Endothelial cell of coronary artery (primary cell): ENCODE measurements at places on chromosomes 2 and 18. TPM values are rescaled to one million over a fixed set of nuclear protein-coding genes. Genes with fewer than 3 reads are reported as not detected.

RFTN2 gene
- total RNA-seq: 3.8 and 5.1 TPM in 2 replicates

CHRND gene
- not detected in 2 replicates for total RNA-seq

SIX2 gene
- under 0.01 and 4.4 TPM in 2 replicates for total RNA-seq

ALPI gene
- total RNA-seq: not detected in 2 replicates

TCF23 gene
- total RNA-seq: not detected in 2 replicates

ABCG5 gene
- not detected in 2 replicates for total RNA-seq

FRZB gene
- total RNA-seq: not detected in 2 replicates

C2orf81 gene
- 0.09 and 0.19 TPM in 2 replicates for total RNA-seq

PPM1B gene
- total RNA-seq: 19.7 and 22.0 TPM in 2 replicates

ZSWIM2 gene
- total RNA-seq: not detected in 2 replicates

GKN1 gene
- total RNA-seq: not detected in 2 replicates

HOXD12 gene
- not detected in 2 replicates for total RNA-seq

SLC16A14 gene
- total RNA-seq: 0.09 and 0.18 TPM in 2 replicates

DTNA gene
- total RNA-seq: 1.5 and 2.1 TPM in 2 replicates

RBM44 gene
- total RNA-seq: 0.47 and 0.81 TPM in 2 replicates

ASB18 gene
- not detected in 2 replicates for total RNA-seq

PLB1 gene
- total RNA-seq: 0.36 and 0.38 TPM in 2 replicates

POTEE gene
- 0.09 and 0.19 TPM in 2 replicates for total RNA-seq

KIF5C gene
- total RNA-seq: 0.09 TPM in 2 replicates

DNMT3A gene
- total RNA-seq: 33.5 and 41.2 TPM in 2 replicates

SATB2 gene
- total RNA-seq: 2.2 and 3.6 TPM in 2 replicates

SP100 gene
- 103 and 143 TPM in 2 replicates for total RNA-seq

COL3A1 gene
- 0.99 and 245 TPM in 2 replicates for total RNA-seq

CNTNAP5 gene
- 0.09 TPM in 1 of 2 replicates, not detected in the other for total RNA-seq

HOXD9 gene
- 0.09 and 0.75 TPM in 2 replicates for total RNA-seq

LYPD1 gene
- 45.7 and 104 TPM in 2 replicates for total RNA-seq

KATNAL2 gene
- total RNA-seq: 0.38 and 0.72 TPM in 2 replicates

GDF7 gene
- total RNA-seq: 1.5 and 3.6 TPM in 2 replicates

CTLA4 gene
- not detected in 2 replicates for total RNA-seq

DSG2 gene
- total RNA-seq: under 0.01 TPM in 2 replicates

TBR1 gene
- under 0.01 TPM in 2 replicates for total RNA-seq

NFATC1 gene
- 3.0 and 3.4 TPM in 2 replicates for total RNA-seq

PSMD1 gene
- total RNA-seq: 157 and 184 TPM in 2 replicates

CCDC148 gene
- total RNA-seq: 0.09 and 0.18 TPM in 2 replicates

GRP gene
- not detected in 2 replicates for total RNA-seq

FNDC4 gene
- total RNA-seq: 30.1 and 31.8 TPM in 2 replicates

PLCL1 gene
- 3.8 and 13.3 TPM in 2 replicates for total RNA-seq

ALPP gene
- not detected in 2 replicates for total RNA-seq

FHOD3 gene
- 0.94 and 4.0 TPM in 2 replicates for total RNA-seq

KCNG2 gene
- total RNA-seq: not detected in 2 replicates

KIF1A gene
- total RNA-seq: 0.09 TPM in 1 of 2 replicates, not detected in the other

GALNT14 gene
- total RNA-seq: 0.45 TPM in 1 of 2 replicates, not detected in the other
